ENCODE measurements at places on chromosomes 2 and 18.

- no peak for DNase-seq
Measured at GRCh38 chr2:83826577-83826976, 632.5 kb downstream of the SUCLG1 start.

- no peak for DNase-seq
Measured at GRCh38 chr2:189837326-189837725, 53.1 kb downstream of the PMS1 start.

- peak; percentile 5 for DNase-seq
Measured at GRCh38 chr2:232502911-232503808, 15.5 kb upstream of the ECEL1 start.

DNA sequence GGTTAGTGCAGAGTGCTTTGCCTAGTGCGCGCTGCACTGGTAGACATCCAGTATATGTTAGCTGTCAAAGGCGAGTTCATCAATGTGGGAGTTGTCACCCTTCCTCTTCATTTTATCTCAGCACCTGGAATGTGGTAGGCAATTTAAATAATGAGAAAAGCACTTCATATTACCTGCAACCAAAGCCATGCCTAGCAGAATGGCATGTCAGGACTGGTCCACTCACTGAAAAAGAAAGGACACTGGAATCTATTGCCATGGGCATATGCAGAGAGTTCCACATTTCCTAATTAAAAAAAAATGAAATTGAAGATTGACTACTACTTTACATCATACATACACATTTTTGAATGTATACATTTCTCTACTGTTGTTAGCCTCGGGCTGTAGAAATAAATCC is 139.6 kb downstream of the PAX3 start:
- DNase-seq, result no peak

DNA sequence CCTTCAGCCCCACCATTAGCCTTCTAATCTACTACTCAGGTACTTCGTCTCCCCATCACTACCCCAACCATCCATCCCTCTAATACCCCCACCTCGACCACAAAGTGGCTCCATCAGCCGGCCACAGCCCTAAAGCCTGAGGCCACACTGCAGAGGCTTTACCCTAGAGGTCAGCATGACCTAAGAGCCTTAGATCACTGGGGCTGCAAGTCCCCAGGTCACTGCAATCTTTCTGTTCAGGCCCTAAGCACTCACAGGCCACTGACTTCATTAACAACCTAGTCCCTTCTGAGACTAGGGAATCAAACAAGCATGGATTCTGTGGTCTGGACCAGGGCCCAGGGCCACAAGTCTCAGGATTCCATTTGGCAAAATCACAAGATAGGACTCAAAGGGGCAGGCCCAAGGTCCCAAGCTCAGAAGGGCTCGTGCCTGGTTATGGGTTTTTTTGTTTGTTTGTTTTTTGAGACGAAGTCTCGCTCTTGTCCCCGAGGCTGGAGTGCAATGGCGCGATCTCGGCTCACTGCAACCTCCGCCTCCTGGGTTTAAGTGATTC is 37.0 kb upstream of the PKDCC start:
- no peak for DNase-seq

GRCh38 chr2:158191076-158191895 is 89.6 kb downstream of the UPP2 start:
- peak; percentile 51 for DNase-seq

DNA sequence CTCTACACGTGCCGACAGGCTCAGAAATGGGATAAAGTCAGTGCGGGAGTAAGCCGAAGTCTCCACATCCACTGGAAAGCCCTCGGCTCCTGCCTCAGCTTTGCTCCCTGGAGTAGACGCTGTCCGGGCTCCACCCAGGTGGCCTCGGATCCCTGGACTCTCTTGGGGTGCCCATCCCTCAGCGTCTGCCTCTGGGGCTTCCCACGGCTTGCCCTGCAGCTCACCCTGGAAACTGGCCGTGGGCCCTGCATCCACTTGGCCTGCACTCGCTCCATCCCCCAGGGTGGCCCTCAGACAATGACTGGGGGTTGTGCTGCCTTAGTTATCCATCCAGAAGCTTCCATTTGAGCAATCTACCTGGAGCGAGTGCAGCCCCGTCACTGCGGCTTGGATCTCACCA is 36.2 kb upstream of the TAF1B start:
- no peak for DNase-seq

DNA sequence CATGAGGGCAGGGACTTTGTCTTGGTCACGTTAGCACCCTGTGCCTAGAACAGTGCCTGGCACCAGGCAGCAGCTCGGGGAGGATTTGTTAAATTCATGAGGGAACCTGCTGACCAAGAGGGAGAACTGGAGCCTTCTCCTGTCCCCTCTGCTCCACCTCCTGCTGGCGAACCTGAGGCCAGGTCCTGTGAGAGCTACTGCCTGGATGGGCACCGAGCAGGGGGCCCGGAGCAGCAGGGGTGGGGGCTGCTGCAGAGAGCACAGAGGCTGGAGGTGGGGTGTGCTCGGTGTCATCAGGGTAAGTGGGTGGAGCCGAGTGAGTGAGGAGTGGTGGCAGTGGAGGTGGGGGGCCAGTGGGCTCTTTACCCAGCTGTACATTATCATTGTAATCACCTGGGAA is 52.1 kb upstream of the FAHD2A start:
- peak; percentile 7 for DNase-seq

DNA sequence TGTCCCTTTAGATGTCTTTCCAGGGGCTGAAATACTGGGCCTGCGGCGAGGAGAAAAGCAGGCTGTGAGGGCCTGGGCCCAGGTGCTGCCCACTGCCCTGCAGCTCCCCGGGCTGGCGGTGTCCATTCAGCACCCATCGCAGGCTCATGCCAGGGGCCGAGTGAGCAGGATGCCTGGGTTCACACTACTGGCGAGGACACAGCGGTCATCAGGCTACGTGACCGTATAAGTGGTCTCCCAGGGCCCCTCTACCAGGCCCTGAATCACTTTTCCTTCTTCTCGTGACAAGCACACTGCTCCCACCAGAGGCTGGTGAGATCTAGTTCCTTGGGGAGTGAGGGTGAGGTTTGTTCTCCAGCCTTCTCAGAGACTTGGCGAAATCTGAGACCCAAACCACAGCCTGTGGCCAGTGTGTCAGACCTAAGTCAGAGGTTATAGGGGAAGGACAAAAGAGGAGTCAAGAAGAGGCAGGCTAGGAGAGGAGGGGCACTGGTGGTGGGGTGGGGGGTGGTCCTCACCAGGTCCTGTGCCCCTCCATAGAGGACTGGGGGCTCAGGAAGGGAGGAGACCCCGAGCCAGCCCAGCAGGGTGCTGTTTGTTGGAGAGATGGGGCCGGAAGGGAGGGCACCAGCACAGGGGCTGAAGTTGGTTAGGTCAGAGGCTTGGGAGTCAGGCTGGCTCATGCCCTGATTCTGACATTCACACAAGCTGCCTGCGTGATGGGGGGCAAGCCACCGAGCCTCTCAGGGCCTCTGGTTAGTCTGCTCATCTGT is 6.6 kb upstream of the SEMA4C start:
- DNase-seq, result no peak

GRCh38 chr18:58078889-58079573 is 35.0 kb downstream of the NEDD4L start:
- no peak for DNase-seq

GRCh38 chr18:12397254-12397653 is 10.5 kb upstream of the PRELID3A start:
- DNase-seq, result no peak

DNA sequence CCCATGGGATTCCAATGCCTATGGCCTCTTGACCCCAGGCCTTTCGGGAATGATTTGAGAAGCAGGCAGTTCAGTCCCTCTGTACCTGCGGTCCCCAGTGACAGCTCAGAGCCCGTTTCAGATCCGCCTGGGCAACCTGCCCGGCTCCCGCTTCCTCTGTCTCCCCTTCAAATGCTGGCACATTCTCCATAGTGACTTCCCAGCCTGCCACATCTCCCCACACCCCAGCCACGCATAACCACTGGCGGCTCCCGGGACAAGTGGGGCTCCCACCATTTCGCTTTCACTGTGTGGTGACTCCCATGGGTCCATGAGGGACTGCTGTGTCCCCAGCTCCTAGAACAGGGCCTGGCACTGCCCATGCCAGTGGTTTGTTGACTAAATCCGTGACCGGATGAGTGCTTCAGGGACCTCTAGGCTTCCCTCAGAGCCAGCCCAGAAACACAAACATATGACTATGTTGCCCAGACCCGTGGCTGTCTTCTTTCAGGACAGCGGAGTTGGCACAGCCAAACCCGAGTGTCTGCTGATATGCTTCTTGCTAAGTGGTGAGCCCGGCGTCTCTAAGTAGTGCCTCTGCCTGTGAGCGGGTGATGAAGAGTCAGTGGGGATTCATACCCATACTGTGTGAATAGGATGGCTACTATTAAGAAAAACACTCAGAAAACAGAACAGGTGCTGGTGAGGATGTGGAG is 91.2 kb downstream of the GLI2 start:
- DNase-seq, result no peak

DNA sequence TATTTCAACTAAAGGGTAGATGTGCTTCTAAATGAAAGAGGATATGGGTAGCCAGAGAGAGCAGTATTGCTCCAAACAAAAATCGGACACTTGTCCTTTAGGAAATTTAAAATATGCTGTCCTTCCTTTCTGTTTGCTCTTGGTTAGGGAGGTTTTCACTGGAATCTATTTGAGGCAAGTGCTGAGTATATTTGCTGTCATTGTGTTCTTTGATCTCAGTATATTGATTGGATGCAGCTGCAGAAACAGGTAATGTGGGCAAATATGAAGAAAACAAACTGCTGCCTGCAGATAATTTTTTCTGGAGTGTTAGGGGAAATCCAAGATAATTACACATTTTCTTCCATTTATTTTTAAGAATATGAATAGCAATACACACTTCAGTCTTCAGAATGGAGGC is 410.2 kb downstream of the NCKAP5 start:
- no peak for DNase-seq

DNA sequence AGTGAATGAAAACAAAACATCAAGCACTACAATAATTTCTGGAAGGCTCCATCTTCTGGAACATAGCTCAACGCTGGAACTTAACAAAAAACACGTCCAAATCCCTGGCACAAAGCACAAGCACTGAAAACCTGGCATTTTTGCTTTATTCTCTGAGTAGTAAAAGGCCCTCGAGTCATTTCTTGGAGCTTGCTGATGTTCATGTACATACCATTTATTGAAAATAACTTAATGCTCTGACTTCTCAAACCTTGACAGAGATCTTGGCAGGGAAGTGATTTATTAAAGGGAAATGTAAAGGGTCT is 76.5 kb upstream of the STK17B start:
- DNase-seq, result no peak

DNA sequence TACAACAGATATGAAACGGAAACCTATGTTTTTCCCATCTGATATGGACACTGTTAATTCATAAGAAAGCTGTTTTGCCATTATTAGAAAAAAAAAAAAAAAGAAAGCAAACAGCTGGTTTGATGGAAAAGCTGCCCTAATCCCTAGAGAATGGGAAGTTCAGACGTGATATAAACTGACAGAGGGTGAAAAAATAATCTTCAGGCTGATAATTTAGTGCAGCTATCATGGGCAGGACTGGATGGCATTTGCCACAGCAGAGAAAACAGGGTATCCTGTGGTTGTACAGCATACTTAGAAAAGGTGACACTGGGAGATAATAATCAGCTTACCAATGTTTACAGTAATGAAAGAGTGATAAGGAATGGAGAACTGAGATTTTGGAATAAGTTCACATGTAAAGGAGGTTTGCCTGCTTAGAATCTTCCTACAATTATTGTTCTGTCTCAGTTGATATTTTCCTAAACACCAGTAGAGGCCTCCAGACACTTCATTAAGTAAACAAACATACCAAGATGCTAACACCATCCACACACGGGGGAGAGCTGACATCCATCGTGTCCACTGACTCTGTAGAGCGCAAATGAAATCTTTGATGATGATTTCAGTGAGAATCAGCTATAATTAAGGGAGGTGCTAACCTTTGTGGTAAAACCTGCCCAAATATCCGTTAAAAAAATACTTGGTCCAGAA is 211.6 kb upstream of the MMADHC start:
- DNase-seq, result no peak

All from CD4-positive, alpha-beta T cell treated with Interleukin-4 for 1 hour (primary cell).